Stimulated activated naive CD8-positive, alpha-beta T cell treated with anti-CD3 and anti-CD28 coated beads, Interleukin-15, Interleukin-2, amounts not matched to agents 100 U/mL and 50 U/mL, for 24 hours (primary cell): ENCODE measurements at places on chromosomes 1 and 21.

DNA sequence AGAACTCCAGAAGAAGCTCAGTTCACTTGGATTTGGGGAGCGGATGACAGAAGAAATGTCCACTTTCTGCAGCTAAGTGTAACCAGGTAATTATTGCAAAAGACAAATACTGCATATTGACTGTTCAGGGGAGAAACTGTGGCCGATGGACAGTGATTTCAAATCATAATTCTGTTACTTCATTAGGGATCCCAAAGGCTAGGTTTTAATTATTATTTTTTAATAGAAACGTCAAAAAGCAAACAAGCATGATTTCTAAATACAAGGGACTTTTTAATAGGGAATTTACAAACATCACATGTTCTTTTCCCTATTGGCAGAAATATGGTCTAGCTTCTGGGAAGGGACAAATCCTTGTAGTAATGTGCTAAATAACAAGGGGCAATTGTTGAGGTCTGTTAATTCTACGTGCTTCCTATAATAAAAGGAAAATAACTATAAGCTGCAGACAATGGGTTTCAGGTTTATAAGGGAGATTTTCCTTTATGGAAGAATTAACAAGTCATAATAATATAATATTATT, 15.5 kb downstream of the DIPK1A start:
- DNase-seq, result no peak

GRCh38 chr1:39205102-39205780, 746 bp downstream of the MACF1 start:
- peak; percentile 66 for DNase-seq

- DNase-seq, result no peak
These were observed 777.8 kb upstream of the PRMT6 start for GRCh38 chr1:106278716-106279115.

DNA sequence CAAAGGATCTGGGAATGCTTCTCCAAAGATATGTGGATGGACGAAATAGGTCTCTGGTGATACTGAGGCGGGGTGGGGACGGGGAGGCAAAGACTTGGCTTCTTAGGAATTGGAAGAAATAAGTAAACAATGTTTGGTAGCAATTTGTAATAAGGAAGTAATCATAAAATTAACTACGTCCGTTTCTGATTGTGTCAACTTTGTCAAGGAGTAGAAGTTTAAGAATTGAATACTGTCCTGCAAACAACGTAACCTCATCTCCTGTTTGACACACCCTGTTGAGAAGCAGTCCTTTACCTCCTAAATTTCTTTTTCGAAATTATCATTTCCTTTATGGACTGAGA, 471 bp downstream of the POLR3C start:
- DNase-seq, result no peak
